ENCODE measurements at places on chromosomes 6 and 20.

- DNase-seq, result no peak
Observed at GRCh38 chr6:946546-946945, 253.6 kb upstream of the EXOC2 start.

DNA sequence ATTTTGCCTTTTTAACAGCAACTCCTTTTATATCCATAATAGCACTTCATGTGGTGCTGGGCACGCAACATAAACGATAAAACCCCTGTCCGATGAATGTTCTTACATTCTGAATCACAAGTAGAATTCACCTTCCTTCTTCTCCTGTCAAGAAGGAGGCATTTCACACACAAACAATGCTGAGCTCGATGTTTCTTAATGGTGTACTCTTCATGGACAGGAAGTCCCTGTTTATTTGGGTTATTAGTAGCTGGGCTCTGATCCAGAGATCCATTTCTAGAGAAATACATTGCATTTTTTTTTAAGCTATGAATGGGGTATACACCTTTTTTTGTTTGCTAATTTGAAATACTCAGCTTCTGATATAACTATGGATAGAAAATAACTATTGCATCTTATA, 82.4 kb downstream of the PPP1R3G start:
- DNase-seq, result no peak

DNA sequence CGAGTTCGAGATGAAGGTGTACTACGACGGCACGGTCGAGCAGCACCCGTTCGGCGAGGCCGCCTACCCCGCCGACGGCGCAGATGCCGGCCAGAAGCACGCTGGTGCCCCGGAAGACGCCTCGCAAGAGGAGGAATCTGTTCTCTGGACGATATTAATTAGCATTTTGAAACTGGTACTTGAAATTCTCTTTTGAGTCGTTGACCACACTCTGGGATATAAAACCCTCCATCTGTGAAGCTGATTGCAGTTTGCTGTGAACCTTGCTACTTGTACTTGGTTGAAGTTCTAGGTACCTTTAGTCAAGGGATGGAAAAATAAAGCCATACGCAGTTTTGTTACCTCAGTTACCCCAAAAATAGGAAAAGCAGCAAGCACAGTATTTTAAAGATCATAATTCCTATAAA, 917 bp downstream of the C6orf120 start:
- DNase-seq, result no peak

DNA sequence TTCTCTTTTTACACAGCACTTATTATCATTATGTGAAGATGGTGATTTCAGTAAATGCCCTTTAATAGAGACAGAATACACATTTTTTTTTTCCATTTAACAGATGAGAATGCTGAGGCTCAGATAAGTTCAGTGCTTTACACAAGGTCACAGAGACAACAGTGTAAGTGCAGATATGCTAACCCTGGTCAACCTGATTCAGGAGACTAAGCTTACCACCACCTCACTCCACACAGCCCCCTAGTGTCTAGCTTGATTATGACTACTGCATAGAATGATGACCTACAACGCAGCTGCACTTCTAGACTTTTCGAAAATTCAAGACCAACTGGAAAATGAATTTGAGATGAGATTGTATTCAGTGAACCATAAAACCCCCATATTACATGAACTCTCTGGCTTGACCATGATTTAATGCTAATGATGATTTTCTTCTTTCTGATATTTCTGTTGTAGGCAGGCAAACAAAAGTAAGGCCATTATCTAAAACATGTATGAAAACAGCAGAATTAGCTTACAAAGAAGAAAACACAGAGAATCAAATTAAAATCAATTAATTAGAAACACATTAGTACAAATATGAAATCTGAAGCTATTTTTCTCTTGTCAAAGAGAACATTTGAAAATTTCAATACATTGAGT, 212.1 kb upstream of the PHACTR1 start:
- DNase-seq, result no peak

DNA sequence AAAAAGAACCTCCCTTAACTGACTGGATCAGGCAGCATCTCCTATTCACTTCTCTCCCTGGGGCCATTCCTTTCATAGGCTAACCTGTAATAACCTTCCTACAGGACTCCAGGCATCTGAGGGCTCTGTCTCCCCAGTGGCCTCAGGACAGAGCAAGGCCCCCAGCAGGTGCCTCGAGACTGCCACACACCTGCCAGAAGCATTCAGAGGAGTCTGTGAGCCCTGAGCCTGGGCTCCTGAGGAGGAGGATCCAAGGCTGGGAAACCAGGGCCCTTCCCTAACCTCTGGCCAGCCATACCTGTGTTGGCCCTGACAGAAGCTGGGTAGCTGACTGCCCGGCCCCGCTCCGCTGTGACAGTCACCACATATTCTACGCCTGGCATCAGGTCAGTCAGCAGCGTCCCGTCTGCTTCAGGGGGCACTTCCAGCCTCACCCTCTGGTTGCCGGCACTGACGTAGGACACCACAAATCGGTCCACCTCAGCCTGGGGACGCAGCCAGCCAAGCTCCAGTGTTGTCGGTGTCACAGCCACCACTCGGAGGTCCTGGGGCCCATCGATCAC, 20.6 kb downstream of the TNXB start:
- DNase-seq, result no peak

GRCh38 chr6:103177791-103178190, 1681.9 kb downstream of the HACE1 start:
- DNase-seq, result no peak

DNA sequence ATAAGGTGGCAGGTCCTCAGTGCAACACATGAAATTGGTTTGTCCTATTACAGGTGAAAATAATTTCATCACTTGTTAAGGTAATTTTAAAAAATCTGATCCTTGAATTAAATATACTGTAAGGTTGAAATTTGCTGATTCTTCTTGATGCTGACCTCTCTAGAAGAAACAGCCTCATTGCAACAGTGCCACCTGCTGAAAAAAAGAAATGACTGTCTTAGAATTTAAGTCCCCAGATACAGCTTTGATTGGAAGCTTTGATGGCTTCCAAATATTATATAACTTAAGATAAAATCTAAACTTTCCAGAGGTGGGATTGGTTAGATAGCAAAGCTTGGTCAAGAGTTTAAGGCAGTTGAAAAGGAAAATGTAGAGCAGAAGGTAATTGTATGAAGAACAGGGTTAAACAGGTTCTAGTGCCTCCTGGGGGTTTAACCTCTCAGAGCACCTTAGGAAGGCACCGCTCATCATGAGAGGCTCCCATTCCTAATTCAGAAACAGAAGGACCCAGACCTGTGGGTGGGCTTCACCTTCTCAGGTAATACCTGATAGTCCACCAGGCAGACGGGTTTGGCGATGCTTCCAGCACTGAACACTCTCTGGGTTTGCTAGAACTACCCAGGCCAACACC, 401.0 kb downstream of the PAX1 start:
- DNase-seq, result no peak

- no peak for DNase-seq
Observed at GRCh38 chr6:69780585-69781178, 16.1 kb downstream of the LMBRD1 start.

DNA sequence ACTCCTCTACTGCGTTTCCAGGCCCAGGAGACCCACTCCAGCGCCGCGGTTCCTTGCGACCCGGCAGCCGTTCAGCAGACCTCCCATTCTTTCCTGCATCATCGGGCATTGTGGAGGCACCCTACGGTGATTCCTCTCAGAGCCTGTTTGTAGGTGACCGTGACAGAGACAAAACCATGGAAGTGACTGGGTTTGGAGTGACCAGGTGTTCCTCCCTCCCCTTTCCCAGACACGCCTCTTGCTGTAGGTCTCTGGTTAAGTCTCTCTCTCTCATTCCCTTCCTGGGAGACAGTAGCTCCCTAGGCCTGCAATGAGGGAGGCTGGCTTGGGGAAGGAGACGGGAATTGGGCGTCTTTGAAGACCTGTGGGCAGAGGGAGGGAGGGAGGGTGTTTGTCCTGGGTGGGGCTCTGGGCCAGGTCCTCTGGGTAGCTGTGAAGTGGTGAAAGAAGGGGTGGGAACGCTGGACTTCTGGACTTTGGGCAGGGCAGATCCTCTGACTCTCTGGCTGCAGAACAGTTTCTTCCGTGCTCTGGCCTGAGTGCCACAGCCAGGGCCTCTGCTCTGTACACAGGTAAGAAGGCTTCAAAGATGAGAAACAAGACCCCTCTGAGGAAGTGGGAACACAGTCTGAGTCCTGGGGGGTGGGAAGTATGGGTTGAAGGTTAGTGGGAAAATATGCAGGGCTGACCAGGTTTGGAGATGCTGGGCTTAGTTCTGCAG, 763 bp downstream of the KLC4 start:
- no peak for DNase-seq

GRCh38 chr6:149988550-149989346, 25.0 kb downstream of the ULBP1 start:
- DNase-seq, result no peak

DNA sequence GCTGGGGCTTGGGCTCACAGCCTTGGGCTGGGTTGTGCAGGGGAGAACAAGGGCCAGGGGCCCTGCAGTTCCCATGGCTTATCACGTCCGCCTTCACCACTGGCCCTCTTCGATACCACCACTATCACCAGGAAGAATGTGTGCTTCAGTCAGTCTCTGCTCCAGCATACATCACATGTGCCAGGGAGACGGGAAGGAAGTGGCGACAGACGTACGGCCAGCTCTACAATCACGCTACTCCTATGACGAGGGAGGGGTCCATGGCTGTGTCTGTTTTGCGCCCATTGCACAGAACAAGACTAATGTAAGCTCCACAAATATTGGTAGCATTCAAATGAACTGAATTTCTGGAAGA, 72.1 kb downstream of the TRAM2 start:
- no peak for DNase-seq

DNA sequence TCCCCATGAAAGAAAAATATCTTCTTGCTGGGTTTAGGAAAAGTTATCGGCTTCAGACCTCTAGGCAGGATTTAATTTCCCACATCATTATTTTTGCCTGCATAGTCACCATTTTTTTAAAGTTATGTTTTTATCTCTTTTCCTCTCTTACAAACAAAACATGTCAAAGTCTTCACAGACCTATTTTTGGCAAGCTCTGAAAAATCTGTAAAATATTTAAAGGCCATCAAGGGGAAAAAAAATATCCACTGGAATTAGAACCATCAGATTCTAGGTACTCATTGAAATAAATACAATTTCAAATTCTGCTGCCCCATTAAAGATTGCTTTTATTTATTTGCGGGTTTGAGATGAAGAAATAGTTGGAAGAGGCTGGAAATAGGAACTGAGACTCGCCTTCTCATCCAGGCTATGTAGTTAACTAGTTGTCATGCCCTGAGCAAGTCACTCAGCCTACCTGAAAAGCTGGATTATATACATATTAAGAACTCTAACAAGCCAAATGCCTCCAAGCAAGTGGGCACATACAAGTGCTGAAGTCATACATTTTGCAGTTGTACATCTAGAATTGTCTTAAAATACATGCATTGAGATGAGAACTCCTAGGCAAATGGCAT, 101.7 kb upstream of the SASH1 start:
- DNase-seq, result no peak

GRCh38 chr6:119736296-119737021, 386.9 kb upstream of the MAN1A1 start:
- DNase-seq, result no peak

- DNase-seq, result no peak
Observed at GRCh38 chr6:125104425-125104824, 49.1 kb upstream of the TPD52L1 start.

DNA sequence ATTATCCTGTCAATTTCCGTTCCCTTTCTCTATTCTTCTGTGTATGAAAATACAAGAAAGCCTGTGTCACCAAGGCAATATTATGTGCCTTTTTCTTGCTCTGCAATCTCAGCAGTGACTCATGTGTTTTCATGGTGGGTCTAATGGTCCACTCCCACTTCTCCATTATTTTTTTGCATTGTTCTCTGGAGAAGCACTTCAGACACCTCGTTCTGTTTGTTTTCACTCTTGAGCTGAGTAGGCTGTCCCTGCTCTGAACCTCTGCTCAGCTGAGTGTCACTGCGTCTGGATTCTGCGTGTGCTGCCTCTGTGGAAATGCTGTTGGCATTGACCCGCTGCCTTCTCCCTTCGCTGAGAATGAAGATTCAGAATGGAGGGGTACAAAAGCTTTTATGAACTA, 230.6 kb downstream of the TMEM242 start:
- DNase-seq, result no peak

DNA sequence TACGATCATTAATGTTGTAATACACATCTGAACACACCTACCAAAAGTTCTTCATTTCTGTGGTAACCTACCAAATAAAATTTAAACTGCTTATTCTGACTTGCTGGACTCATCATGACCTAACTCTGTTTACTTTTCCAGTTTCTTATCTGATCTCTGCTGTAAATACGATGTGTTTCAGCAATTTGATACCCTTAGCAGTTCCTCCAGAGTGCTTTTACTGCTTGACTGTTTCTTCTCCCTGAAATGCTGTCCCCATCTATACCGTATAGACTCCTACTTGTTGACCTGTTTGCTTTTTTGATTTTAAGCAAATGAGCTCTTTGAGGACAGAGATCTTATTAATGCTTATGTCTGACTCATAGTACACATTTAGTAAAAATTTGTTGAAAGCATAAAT, 119.5 kb downstream of the SCAF8 start:
- DNase-seq, result no peak

DNA sequence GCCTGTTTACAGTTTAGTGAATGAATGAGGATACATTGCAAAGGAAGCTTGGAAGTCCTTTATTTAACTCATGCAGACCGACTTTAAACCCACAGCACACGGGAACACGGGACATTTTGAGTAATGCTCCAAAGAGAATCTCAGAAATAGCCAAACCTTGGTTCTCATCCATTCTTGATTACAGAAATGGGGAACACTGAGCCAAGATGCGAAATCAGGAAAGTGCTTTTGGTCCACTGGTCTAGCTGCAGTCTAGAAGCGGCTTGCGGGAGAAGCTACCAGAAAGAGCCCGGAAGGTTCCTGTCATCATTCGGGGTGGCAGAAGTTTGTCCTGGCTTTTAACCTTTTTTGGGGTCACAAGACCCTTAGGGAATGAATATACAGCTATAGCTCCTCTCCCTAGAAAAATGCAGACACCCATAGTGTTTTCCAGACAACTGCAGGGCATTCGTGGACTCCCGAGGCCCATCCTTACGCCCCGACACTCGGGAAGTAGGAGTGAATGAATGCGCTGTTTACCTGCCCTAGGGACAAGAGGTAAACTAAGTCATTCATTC, 475 bp upstream of the TMEM181 start:
- no peak for DNase-seq

DNA sequence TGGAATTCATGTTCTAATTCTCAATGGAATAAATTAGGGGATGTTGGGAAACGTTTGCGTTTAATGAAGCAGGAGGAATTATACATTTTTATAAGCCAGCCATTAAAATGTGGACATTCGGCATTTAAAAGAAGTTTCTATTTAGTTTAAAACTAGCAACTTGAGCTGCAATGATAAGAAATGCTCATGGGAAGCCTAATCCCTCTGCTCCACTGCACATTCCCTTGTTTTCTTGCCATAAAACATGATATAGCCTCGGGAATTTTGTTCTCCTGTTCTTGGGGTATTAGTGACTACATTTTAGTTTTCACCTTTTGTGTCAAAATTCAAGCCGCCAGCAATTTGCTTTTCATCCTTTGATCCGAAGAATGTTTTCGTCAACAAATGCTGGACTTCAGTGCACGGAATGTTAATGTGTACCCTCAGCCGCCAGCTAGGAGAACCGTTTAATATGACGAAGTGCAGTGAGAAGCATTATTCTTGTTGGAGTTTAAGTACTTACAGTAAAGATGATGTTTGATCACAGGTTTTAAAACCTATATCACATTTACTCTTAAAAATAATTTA, 137.9 kb downstream of the HIVEP1 start:
- DNase-seq, result no peak

Data from nucleus accumbens (tissue), 56 donors.